Vein endothelial cell (primary cell): ENCODE measurements at places on chromosomes 7 and 10. TPM values are rescaled to one million over a fixed set of nuclear protein-coding genes. Genes with fewer than 3 reads are reported as not detected.

The GPR15LG gene
- not detected in 2 replicates for total RNA-seq

The SLC16A12 gene
- 0.10 and 0.65 TPM in 2 replicates for total RNA-seq

The FAM237B gene
- total RNA-seq, result not detected in 2 replicates

The PTPN20 gene
- total RNA-seq, result 0.19 and 0.33 TPM in 2 replicates

The TMEM178B gene
- under 0.01 TPM in 1 of 2 replicates, not detected in the other for total RNA-seq
